ENCODE measurements at places on chromosomes 7 and 10. TPM values are rescaled to one million over a fixed set of nuclear protein-coding genes. Genes with fewer than 3 reads are reported as not detected.

Gene PTN
- not detected for total RNA-seq

Gene EGR2
- 0.33 TPM for total RNA-seq

Gene CALML3
- total RNA-seq: not detected

Gene AKR1C2
- 3,571 TPM for total RNA-seq

Gene WNT8B
- not detected for total RNA-seq
